ENCODE measurements at places on chromosomes 4 and X.

GRCh38 chrX:21493226-21493830 is 119.1 kb downstream of the CNKSR2 start:
- DNase-seq: no peak

- DNase-seq: no peak
Measured at GRCh38 chrX:28851871-28852270, 264.6 kb downstream of the IL1RAPL1 start.

DNA sequence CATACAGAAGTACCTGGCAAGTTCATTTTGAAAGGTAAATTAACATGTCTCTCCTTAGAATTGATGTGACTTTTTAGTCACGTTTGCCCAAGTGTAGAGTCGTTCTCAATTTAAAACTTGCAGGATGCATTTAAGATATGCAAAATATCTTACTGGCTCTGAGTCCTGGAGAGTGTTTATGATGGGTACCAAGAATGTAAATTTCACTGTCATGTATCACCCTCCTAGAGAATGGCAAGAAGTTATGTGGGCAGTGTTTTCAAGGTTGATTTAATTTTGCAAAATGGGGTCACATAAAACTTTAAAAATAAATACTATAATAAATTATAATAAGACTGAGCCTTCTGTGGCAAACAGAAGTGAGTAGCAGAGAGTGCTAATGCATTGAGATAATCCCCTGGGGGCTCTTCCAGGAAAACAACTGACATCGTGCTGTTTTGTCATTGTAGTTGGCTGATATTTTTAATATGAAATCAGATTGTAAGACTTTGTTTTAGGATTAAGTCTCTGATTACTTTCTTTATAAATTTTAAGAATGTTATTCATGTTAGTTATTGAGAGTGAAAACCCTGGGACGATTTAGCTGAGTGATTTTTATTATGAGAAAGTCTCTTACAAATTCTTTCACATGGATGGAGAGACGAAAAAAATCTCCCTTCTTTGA is 103.0 kb downstream of the AFF1 start:
- no peak for DNase-seq

- DNase-seq: peak; percentile 39
Measured at GRCh38 chrX:134171661-134172587, 65.1 kb upstream of the CCDC160 start.

DNA sequence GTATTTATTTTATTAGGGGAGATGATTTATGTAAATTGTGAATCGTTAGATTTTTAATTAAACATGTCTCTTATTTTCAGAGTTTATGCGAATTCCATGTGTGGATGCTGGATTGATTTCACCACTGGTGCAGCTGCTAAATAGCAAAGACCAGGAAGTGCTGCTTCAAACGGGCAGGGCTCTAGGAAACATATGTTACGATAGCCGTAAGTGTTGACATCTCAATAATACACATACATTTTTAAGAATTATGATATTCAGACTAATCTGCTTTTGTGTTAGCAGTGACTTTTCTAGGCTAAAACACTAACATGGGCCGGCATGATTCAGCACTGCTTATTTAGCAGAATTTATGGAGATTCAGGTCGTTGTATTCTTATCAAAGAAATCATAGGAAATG is 91.2 kb downstream of the RAP1GDS1 start:
- DNase-seq: no peak

- no peak for DNase-seq
Measured at GRCh38 chr4:76035799-76036380, at the start of gene CXCL11. TSS of gene CXCL11 (minus strand) at chr4:76036070. CDS start at chr4:76035987, 83 bp downstream.

DNA sequence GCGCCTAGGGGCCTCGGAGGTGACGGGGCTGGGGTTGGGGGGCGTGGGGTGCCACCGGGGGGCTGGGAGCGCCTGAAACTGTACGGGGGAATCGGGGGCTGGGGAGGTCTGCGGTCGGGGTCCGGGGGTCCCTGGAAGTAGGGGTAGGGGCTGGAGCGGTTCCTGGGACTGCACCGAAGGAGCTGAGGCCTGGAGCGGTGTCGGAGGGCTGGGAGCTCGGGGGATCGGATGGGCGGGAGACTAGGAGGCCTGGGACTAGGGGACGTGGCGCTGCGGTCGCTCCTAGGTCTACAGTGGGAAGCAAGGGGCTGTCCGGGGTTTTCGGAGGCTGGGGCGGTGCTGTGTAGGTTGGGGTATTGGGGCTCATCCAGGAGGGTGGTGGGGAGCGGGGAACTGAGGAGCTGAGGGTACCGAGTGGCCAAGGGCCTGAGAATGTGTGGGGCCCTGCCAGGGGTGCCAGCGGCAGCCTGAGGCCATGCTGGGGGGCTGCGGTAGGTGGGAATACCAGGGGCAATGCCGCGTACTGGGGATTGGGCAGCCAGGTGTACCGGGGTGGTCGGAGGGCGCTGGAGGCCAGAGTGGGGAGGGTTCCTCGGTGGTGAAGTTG is 562 bp downstream of the AKAP17A start:
- no peak for DNase-seq

GRCh38 chrX:46184749-46185148 is 360.5 kb downstream of the ZNF674 start:
- no peak for DNase-seq
